ENCODE measurements at places on chromosomes 4 and X. TPM values are rescaled to one million over a fixed set of nuclear protein-coding genes. Genes with fewer than 3 reads are reported as not detected.

HSPA4L gene
- 0.10 TPM for total RNA-seq

ARHGAP10 gene
- 10.6 TPM for total RNA-seq

POU3F4 gene
- total RNA-seq, result not detected

KIT gene
- total RNA-seq, result 0.42 TPM

USO1 gene
- total RNA-seq, result 15.5 TPM

NXF2B gene
- total RNA-seq, result not detected

DAPP1 gene
- total RNA-seq, result 54.3 TPM

SHOX gene
- not detected for total RNA-seq

CLCN4 gene
- 0.84 TPM for total RNA-seq

Data from mononuclear cell (primary cell).